ENCODE measurements at places on chromosomes 6 and 20. TPM values are rescaled to one million over a fixed set of nuclear protein-coding genes. Genes with fewer than 3 reads are reported as not detected.

- no peak for DNase-seq
These were observed 107.8 kb upstream of the CCN2 start for GRCh38 chr6:132058975-132059374.

The RSPO3 gene
- 0.42 TPM for total RNA-seq

DNA sequence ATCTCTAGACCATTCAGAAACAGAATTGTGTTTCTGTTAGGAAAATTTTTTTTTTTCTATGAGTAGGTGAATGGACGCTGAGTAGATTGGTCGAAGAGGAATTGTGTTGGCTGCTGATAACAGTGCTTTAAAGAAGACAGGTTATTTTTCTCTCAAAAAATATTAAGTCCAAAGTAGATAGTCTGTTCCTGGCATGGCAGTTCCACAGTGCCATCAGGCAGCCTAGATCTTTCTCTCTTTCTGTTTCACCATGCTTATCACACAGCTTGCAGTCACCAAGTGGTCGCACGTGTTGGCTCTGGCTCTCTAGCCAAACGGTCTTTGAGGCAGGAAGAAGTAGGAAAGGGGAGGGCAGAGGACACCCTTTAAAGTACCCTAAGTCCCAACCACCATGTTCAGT, 22.4 kb upstream of the SERINC3 start:
- DNase-seq, result no peak

The THBS2 gene
- total RNA-seq, result 164 TPM

DNA sequence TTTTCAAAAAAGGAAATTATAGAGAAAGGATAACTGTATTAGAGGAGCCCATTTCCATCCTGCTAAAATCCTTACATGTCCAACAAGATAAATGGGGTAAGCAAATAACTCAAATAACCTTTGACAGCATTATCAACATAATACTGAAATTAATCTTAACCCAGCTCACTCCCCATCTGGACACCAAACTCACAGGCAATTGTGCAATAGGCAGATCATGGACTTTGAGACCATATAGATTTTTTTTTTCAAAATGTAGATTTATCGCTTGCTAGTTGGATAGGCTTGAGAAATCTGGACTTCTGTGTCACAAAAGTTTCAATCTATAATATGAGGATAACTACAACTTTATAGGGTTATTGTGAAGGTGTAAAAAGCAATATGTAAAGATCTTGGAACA, 134.4 kb upstream of the ASCC3 start:
- no peak for DNase-seq

The ENPP5 gene
- total RNA-seq, result 0.22 TPM

The SPATA25 gene
- 0.52 TPM for total RNA-seq

- DNase-seq, result no peak
These were observed 51.2 kb upstream of the AKIRIN2 start for GRCh38 chr6:87753131-87753685.

DNA sequence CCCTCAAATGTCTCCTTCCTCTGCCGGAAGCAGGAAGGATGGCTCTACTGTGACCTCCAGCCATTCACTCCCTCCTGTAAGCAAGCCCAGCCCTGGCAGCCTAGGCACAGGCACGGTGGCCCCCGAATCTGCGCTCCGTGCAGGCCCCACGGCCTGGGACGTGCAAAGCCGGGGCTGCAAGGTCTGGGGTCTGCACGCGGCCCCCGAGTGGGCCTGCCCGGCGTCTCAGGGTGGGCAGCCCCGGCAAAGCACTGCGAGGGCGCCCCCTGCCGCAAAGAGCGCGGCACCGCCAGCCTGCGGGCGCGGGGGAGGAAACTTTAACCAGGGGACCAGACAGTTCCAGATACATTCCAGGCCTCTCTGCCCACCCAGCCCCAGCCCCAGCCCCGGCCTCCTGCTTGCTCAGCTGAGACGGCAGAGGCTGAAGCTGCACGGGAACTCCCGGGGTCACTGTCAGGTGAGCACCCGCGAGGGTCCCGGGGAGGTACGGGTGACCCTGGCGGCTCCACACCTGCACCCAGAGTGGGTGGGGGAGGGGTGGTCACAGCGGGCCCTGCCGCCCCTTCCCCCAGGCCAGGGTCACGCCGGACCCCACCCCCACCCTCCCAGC, 98.8 kb downstream of the ASXL1 start:
- no peak for DNase-seq

The WFDC12 gene
- total RNA-seq, result not detected

The DOP1A gene
- total RNA-seq, result 10.3 TPM

DNA sequence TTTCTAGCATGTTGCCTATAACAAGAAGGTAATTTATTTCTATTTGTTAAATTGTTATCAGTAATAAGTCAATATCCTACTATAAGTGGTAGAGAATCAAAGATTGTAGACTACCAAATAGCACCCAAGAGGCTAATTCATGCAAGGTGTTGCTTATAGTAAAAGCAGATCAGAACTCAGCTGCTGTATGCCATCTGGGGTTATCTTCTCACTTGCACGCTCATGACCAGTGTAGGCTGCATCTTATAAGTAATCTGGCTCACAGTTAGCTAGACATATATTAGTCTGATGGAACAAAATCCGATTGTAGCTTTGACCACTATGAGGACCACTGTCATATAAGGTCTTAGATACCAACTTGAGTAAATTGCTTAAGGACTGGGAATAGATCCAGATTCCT, 17.0 kb downstream of the TOP1 start:
- no peak for DNase-seq

GRCh38 chr6:104589940-104590339, 269.8 kb downstream of the HACE1 start:
- DNase-seq, result no peak

The UBR2 gene
- total RNA-seq, result 24.3 TPM

DNA sequence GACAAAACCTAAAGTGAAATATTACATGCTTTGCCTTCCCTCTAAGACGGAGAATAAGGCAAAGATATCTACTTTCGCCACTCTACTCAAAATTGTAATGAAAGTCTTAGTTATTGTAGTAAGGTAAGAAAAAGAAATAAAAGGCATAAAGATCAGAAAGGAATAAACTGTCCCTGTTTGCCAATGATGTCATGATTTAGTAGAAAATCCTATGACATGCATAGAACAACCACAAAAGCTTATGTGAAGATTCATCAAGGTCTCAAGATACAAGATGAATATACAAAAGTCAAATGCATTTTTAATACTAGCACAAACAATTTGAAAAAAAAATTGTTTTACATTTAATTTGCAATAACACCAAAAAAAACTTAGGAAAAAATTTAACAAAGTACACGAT, 64.0 kb upstream of the FOXQ1 start:
- DNase-seq, result no peak

GRCh38 chr6:33434961-33435360, 15.1 kb downstream of the SYNGAP1 start:
- no peak for DNase-seq

DNA sequence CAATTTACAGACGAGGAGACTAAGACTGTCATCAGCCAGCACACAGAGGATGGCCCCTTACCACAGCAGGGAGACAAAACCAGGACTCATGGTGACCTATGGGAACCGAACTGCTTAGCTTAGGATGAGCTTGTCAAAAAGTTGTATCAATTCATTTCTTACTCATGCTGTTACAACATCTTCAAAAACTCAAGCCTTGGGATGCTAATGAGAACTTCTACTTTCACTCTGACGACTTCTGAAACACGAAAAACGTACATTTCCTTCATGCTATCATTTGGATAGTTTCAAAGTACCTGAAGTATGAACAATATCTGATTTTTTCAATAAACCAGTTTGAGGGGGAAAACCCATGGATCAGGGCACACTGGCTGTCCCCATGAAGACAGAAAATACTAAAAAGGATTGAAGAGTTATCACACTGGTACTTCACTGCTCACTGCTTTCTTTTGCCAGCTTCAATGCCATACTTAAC, 31.9 kb downstream of the HIVEP2 start:
- no peak for DNase-seq

The LY6G6D gene
- total RNA-seq, result not detected

The CALHM5 gene
- 1.6 TPM for total RNA-seq

DNA sequence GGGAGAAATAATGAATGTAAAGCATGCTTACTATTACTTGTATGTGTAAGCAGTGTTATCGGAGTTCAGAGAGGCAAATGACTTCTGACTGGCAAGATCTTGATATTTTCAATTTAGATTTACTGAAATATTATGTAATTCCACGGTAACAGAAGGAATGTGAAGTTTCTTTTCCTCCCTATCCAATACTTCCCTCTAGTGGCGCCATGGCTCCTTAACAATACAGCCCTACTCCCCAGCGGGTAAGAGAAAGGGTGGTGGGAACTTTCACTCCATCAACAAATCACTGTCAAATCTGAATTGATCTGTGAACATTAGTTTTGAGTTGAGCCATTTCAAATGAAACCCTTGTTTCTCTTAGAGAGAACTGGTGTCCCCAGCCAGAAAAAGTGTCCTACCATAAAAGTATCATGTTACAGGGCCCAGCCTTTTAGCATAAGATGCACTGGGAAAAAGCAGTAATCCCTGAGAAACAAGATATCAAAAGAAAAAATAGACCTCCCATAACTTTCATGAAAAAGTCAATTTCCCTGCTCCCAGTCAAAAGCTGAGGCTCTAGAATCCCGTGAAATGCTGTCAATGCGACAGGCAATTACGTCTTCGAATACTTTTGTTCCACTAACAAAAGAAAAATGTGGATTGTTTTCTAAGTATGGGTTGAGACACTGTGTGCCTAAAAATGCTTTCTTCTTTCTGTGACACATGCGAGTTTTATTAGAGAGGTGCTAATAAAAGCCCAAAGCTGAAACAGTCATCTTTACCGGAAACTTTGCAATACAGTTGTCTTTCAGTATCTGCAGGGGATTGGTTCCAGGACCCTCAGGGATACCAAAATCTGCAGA, 12.9 kb downstream of the COX7A2 start:
- peak; percentile 69 for DNase-seq

- DNase-seq, result peak; percentile 99
These were observed 214.4 kb upstream of the PRND start for GRCh38 chr20:4507288-4507719.

The CGA gene
- 26.6 TPM for total RNA-seq

- DNase-seq, result peak; percentile 74
These were observed 100.8 kb downstream of the FAM217A start for GRCh38 chr6:3977875-3978711.

GRCh38 chr6:134678436-134678889, 271.4 kb downstream of the ALDH8A1 start:
- DNase-seq, result peak; percentile 91

- DNase-seq, result no peak
These were observed 96.2 kb downstream of the THBS2 start for GRCh38 chr6:169157197-169158148.

DNA sequence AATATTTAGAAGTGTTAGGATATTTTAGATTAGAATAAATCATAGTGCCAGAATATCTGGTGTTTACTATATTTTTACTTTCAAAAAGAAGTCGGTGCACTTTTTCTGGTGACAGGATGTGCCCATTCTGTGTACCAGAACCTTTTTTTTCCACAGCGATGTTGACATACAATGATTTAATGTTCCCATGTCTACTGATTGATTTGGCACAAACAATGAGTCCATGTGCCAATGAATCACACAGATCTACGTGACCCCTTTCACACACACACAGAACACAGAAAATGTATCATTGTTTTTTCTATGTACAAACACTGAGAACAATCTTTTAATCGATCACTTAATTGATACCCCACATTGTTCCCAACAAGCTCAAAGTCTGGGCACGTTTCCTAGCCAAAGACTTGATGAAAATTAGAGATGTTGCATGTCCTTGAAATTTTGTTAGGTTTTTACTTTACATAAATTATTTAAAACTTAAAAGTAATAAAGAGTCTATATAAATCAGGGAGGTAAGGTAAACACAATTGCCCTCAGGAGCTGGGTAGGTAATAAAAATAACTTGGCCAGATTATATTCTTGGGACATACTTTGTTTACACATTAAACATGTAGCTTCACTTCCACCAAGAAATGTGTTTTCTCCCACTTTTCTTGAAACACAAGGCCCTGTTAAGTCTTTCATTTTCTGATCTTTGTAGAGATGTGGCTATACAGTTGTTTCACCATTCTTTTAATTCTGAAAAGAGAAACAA, 36.4 kb upstream of the SOX4 start:
- peak; percentile 27 for DNase-seq

DNA sequence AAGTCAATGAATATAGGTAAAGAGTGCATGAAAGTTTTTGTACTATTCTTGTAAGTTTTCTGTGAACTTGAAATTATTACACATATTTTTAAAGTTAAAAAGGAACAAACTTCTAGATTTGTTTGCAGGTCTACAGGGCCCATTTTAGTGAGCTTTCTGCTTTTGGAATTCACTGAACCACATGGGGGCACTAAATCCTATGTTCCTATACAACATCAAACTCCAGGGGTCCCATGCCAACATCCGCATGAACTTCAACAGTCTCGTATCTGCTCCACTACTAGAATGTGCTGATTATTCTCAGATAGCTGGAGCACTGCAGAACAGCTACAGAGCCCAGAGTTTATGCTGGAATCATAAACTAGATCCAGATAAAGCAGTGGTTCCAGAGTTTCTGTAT, 347.9 kb upstream of the SPTLC3 start:
- DNase-seq, result no peak

The HEY2 gene
- not detected for total RNA-seq

The ABHD16B gene
- total RNA-seq, result not detected

The EEF1A2 gene
- total RNA-seq, result 260 TPM

The ZNF831 gene
- total RNA-seq, result not detected

The TMEM200A gene
- total RNA-seq, result 33.1 TPM

- peak; percentile 34 for DNase-seq
These were observed 19.8 kb downstream of the PTK7 start for GRCh38 chr6:43095939-43096338.

GRCh38 chr20:59939879-59940128, 301 bp downstream of the PPP1R3D start:
- no peak for DNase-seq

- no peak for DNase-seq
These were observed 7.4 kb downstream of the TMEM14C start for GRCh38 chr6:10730254-10730653.

All from M059J (cell line).